NCI-H2081 treated with DMSO at 0.1 percent for 48 hours (cell line): ENCODE measurements at places on chromosomes 7 and 10.

DNA sequence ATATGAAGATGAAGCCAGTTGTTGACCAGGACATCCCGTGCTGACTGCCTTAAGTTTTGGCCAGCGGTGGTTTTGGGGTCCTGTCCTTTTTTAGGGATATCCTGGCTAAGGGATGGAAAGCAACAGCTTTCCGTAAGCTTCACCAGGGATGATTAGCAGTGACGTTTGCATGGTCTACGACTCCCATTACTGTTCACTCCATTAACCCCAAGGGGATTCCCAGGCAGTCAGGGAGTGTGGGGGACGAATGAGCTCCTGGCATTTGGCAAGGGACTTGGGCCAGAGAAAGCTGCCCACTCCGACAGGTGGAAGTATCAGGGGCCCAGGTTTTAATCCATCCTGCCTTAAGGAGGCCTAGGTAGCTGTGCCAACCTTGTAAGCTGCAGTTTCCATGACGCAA is 66.8 kb downstream of the ITGB1 start:
- DNase-seq = no peak

GRCh38 chr7:16484453-16485158 is 19.1 kb upstream of the SOSTDC1 start:
- DNase-seq = no peak

DNA sequence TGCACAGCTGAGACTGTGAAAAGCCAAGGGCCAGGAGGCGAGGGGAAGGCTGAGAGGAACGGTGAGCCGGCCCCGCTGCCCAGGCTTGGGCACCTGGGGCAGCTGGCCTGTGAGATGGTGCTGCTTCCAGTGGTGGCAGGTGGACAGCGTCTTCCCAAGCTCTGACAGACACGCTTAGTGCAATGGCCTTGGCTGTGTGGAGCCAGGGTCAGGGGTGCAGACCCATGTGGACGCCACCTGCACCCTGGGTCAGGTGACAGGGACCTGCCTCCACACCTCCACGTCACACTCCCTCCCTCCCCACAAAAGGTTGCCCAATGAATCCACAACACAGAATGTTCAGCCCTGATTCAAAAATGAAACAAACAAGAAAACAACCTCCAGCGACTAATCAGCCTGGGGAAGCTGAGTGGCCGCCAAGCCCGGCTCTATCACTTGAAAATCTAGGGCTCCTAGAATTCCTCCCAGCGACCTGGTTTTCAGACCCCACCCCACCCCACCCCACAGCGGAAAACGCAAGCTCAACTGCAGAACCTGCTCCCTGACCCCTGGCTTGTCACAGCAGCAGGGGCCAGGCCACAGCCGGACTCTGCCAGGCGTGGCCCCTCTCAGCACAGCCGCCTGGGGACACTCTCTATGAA is 54.3 kb downstream of the PRKAG2 start:
- DNase-seq = no peak

- DNase-seq = no peak
These were observed 9.6 kb downstream of the MYO1G start for GRCh38 chr7:44969049-44969700.

DNA sequence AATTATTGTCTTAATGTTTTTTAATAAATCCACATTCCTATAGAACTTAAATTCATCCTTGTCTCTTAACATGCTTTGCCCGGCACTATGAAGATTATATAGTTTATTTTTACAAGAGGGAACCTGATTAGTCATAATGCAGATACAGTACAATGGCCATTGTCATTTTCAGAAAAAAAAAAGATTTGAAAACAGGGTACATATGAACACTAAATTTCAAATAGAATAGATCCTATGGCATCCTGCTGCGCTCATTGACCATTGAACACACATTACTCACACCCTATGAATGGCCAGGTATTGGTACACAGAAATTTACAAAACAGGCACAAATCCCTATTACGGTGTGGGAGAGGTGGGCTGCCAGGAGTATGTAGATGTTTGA is 2.0 kb upstream of the KLF6 start:
- DNase-seq = no peak

DNA sequence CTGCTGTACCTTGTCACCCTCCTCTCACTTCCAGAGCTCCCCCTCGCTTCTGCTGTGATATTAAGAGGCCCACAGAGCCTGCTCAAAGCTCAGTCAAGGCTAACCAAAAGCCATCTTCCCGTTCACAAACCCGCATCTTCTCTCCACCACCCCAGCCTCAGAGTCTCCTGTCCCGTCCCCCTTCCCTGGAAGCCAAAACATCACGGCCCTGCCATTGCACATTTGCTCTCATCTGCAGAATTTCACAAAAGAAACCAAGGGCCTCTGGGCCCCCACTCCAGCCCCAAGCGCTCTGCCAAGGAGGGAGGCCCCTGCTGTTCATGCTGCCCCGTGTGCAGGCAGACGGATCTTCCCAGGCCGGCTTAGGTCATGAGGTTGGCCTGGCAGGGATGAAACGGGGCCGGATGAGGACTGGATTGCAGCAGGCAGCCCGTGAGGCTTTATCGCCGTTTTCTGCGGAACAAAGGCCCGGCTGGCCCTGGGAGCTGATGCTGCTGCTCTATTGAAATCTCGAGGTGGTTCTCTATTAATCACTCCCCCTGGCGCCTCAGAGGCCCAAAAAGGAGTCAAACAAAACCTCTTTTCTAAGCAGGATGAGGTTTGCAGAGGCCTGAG is 31.6 kb upstream of the FOXK1 start:
- no peak for DNase-seq

DNA sequence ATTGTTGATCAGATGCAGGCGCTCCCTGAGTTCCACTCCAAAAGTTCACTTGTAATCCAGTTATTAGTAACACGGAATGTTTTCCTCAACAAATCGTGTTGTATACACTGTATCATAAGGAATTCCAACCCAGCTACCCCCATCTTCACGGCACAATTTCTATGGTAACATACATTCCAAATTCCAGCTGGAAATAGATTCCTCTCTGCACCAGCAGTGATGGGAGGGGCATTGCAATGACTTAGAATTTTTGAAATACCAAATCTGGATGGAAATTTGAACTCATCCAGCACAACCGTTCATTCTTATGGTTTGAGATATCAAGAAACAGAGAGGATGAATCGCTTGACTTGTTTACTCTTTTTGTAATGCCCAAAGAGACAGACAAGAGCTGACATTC is 38.9 kb upstream of the RHEB start:
- no peak for DNase-seq

GRCh38 chr10:119078422-119079179 is 2.0 kb downstream of the EIF3A start:
- no peak for DNase-seq

DNA sequence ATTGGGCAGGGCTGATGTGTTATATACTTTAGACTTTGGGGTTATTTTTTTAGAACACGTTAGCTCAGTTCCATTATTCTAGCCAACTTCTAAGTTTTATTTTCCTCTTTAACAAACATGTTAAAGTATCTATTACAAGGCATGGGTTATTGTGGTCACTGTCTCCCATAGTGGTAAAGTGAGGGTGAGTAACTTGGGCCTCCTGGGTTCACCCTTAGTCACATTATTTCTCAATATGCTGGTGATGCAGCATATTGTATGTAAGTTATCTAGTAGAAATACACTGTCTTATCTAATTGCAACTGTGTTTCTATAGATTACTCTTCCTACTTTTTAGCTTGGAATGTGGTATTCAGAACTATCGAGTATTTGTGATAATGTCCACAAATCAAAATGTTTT is 65.9 kb downstream of the BBS9 start:
- no peak for DNase-seq

GRCh38 chr7:49297958-49298357 is 373.6 kb downstream of the CDC14C start:
- no peak for DNase-seq

GRCh38 chr7:1140476-1141104 is 19.4 kb downstream of the ZFAND2A start:
- DNase-seq = no peak

DNA sequence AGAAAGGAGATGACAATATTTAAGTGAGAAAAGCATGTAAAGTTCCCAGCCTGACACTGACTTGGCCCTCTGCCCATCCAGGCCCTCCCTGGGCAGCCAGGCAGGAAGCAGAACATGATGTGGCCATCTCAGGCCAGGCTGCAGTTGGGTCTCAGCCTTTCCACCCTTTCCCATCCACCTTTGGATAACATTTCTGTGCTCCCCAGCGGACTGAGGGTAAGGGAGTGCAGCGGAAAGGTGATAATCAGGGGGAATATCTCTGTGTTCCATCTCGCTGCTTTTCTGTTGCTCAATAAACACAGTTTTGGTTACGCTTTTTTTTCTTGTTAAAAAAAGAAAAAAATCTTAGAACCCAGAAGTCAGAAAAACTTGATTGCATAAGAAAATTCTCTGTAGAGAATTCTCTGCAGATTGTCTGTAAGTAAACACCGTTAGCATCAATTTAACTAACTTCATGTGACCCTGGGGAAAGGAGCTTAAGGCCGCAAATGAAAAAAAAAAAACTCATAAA is 37.2 kb upstream of the TARP start:
- no peak for DNase-seq

DNA sequence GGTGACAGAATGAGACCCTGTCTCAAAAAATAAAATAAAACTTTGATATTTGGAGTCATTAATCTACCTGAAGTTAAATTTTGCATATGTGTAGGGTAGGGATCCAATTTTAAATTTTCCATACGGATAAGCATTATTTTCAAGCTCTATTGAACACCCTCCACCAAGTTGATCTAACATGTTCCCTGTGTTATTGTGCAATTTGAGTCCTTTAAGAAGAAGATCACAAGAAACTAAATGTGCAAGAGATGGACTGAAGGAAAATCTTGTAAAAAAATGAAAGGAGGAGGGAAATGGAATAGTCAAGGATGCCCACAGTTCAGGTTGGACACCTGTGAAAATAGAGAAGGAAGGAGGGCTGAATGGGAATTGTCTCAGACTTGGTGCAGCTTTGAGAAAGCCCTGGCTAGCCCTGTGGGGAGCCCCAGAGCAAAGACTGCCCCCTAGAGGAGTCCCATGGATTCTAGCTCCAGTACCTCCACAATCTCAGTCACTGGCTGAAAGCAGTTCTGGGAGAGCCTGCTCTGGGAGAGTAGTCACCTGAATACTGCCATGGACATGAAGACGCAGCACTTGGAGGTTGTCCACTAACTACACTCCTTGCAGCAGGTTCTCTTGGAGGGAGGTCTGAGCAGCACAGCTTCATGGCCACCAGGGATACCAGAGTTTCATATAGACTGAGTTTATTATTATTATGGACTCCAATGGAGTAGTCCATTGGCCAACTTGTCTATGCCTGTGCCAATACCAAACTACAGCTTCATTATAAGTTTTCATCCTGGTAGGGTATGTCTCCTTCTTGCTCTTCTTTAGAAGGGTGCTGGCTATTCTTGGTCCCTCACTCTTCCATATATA is 5.7 kb upstream of the TIAL1 start:
- no peak for DNase-seq

GRCh38 chr7:41708581-41709358 is 5.9 kb upstream of the INHBA start:
- DNase-seq = no peak

GRCh38 chr7:96591900-96592676 is 117.6 kb downstream of the SEM1 start:
- DNase-seq = peak; percentile 78

DNA sequence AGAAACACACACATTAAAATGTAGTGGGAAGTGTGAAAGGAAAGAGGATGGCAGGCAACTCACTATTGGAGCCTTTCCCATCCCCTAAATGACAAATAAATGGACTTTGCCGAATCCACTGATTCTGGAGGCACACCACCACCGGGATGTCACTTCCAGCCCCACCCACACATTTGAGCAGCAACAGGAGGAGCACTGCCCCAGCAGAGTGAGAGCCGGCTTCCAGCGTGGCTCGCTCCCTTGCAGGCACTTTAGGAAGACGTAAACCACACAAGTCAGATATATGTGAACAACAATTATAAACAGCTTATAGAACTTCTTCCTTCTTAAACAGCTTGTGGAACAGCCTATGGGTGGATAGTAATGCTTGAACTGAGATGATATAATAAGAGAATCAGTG is 191.0 kb downstream of the DGKI start:
- no peak for DNase-seq

DNA sequence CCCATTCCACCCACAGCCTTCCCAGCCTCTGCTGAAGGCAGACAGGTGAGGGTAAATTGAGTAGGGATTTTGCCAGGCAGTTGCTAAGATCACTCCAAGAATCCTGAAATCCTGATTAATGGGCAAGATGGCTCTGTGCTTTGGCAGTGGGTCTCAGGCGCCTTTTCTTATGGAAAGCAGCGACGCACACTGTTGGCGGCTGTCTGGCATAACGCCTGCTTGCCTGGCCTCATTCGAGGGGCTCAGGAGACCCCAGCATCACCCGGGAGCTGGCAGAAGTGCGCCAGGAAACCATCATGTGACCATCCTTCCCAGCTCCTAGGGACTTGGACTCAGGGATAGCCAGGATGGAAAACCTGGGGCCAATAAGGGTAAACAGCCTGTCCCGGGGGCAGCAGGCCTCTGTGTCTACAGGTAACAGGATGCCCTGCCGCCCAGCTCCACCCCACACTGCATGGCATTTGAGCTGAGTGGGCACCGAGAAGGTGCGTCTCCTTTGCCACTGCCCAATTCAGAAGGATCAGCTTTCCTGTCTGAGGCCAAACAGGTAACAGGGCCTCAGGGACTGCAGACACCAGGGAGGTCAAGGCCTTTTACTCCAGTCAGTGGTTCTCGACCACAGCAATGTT is 98.6 kb downstream of the FAM53B start:
- no peak for DNase-seq

DNA sequence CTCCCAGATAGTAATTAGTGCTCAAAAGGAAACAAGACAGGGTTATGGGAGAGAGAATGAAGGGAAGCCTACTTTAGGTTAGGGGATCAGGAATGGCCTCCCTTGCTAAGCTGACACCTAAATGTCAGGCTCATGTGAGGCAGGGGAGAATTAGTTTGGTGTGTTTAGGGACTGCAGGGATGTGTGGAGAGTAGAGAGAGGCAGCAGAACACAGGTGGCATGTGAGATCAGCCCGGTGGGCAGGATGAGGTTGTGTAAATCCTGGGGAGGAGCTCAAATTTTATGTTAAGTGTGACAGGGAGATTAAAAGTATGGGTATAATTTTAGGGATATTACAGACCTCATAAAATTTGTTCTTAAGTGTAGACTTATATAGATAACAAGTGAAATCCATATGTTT is 56.2 kb upstream of the ZNF438 start:
- no peak for DNase-seq

DNA sequence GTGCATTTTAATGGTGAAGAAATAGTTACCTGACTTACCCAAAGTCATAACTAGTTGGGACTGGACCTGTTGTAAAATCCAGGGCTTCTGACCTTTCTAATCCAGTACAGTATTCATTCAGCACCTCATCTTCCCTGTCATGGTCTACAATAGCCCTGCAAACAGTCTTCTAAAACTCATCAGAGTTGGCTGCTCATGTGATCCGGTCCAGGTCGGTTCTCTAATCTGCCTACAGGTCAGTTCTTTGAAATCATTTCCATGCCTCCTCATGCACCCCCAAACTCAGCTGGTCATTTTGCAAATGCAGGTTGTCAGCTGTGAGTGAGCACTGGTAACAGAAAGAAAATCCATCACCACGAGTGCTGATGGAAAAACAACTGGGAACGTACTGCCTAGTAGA is 451.6 kb upstream of the GALNT17 start:
- no peak for DNase-seq

- DNase-seq = no peak
These were observed 34.0 kb downstream of the LYZL1 start for GRCh38 chr10:29322918-29323317.

GRCh38 chr10:125163803-125164202 is 3.4 kb upstream of the CTBP2 start:
- DNase-seq = no peak
